Activated T-helper 1 cell treated with anti-CD3 and anti-CD28 coated beads, Interleukin-12 subunit alpha, Interleukin-12 subunit beta, Interleukin-2, Interleukin-4 antibody, amounts not matched to agents 30 ng/mL and 10 ng/mL and 1 ng/mL, durations not matched to agents 14 hours and 24 hours and 36 hours (primary cell): ENCODE measurements at places on chromosomes 11 and 22. TPM values are rescaled to one million over a fixed set of nuclear protein-coding genes. Genes with fewer than 3 reads are reported as not detected.

Gene SLC37A2
- total RNA-seq = 0.13 and 0.17 TPM in 2 replicates

Gene VPREB1
- not detected in 2 replicates for total RNA-seq

Gene LRP4
- 0.08 and 0.15 TPM in 2 replicates for total RNA-seq

Gene SCARF2
- 0.24 and 0.41 TPM in 2 replicates for total RNA-seq

Gene OR8D4
- total RNA-seq = not detected in 2 replicates

Gene POU2F3
- total RNA-seq = 0.36 TPM in 1 of 2 replicates, not detected in the other

Gene MYEOV
- 0.93 and 1.9 TPM in 2 replicates for total RNA-seq

Gene MB
- 5.3 and 5.7 TPM in 2 replicates for total RNA-seq

Gene OLFML1
- total RNA-seq = not detected in 2 replicates

GRCh38 chr22:35150183-35151107, 84.5 kb downstream of the ISX start:
- DNase-seq = peak; percentile 35

- DNase-seq = no peak
Measured at GRCh38 chr11:69939551-69940245, 120.5 kb upstream of the FGF3 start.

DNA sequence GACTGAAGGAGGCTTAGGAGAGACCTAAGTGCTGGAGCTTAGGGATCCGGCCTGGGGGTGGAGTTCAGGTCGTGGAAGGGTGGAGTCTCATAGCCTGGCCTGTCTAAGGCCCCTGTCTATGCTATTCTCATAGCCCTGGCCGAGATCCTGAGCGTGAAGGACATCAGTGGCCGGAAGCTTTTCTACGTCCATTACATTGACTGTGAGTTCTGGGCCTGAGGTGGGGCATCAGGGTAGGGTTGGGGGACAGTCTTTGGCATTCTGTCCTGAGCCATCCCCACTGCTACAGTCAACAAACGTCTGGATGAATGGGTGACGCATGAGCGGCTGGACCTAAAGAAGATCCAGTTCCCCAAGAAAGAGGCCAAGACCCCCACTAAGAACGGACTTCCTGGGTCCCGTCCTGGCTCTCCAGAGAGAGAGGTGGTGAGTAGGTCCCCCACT, 603 bp downstream of the KAT5 start:
- DNase-seq = no peak

GRCh38 chr11:65131417-65131776, 2.9 kb downstream of the SYVN1 start:
- DNase-seq = no peak

- DNase-seq = no peak
Measured at GRCh38 chr11:74989260-74989638, 516 bp downstream of the NEU3 start.

DNA sequence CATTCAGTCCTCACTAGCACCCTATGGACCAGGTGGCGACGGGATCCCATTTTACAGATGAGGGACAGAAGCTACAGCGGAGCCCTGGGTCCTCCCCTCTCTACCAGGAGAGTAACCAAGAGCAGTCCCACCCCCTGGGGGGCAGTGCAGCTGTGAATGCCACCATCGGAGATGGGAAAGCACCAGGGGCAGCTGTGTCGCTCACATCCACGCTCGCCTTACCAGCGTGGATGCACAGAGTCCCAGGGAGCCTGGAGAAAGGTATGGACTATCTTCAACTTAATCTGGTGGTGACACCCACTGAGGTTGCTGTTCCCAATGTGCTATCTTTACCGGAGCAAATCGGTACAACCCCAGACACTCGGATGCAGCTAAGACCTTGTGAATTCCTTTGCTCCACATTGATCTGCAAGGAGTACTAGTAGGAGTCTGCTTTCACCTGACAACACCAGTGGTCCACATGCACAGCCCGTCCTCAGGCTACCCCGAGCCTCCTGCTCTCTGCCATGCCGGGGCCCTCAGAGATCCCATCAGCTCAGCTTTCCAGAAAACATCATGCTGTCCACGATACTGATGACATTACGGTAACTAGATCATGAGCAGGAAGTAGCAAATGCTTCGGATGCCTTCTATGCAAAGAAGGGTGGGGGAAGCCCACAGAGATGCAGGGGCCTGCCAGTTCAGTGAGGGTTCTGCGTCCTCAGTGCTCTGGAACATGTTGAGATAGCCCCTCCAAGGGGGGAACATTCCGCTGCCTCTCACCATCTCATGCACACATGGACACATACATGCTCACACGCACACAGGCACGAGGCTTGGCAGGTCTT, 126.0 kb downstream of the CTTN start:
- DNase-seq = no peak

DNA sequence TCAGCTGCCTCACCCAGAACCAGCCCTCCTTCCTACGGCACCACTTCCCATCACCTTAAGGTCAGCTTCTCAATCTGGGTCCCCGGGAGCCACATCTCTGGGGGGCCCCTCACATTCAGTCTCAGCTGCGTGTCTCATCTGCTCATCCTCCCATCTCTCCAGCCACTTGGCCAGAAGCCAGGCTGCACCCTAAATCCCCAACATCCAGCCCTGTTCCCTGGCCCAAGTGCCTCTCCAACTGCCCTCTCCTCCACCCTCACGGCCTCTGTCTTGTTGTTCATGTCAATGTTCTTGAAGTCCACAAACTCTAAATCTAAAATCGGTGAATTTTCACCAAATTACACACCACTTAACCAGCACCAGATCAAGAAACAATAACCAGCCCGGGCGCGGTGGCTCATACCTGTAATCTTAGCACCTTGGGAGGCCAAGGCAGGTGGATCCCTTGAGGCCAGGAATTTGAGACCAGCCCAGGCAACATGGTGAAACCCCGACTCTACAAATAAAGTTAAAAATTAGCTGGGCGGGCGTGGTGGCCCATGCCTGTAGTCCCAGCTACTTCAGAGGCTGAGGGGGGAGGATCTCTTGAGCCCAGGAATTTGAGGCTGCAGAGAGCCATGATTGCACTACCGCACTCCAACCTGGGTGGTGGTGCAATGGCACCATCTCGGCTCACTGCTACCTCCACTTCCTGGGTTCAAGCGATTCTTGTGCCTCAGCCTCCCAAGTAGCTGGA, 33.7 kb downstream of the A4GALT start:
- no peak for DNase-seq

DNA sequence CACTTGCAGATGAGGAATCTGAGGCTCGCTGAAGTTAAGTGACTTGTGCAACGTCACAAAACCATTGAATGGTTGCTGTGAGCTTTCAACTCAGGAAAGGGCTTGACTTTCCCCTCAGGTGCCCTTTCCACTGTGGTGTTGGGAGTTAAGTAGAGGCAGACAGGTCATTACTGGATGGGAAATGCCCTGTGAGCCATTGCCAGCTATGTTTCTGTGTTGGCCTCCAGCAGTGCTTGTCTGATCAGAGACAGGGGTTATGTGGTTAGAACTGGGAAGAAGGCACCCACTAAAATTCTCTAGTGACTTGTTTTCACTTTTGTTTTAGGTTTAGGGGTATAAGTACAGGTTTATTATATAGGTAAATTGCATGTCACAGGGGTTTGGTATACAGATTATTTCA, 96.6 kb downstream of the FDX1 start:
- no peak for DNase-seq

- no peak for DNase-seq
Measured at GRCh38 chr11:119134389-119134978, 13.1 kb downstream of the HINFP start.

GRCh38 chr11:65309006-65309405, 5.7 kb upstream of the CDC42EP2 start:
- no peak for DNase-seq

GRCh38 chr11:87523276-87523675, 485.5 kb downstream of the TMEM135 start:
- DNase-seq = no peak

- DNase-seq = no peak
Measured at GRCh38 chr11:70608568-70609470, 210.5 kb downstream of the CTTN start.

- no peak for DNase-seq
Measured at GRCh38 chr11:30788849-30789248, 202.7 kb upstream of the MPPED2 start.

DNA sequence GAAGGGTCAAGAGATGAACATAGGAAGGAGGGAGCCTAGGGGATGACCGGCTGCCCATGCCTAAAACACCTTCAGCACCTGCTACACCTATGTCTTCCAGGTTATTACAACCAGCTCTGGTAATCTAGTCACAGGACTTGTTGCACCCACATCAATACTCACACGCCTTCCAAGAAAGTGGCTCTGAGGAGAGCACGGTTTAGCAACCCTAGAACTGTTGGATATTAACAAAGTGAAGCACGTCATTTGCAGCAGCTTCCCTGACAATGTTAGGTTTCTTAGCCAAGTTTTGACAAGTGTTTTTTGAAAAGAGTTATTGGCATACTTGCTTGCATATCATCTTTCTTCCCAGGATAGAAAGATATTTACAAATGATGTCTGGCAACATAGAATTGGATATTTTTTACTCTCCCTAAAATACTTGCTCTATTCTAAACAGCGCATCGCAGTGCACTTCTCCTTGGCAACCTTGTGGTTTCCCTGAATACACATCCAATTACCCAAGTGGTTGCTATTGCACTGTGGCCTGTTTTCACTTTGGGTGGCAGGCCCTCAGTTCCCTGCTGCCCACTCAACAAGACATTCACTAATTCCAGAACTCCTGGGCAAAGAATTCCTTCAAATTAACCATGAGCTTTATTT, 94.3 kb upstream of the ARHGAP42 start:
- no peak for DNase-seq

DNA sequence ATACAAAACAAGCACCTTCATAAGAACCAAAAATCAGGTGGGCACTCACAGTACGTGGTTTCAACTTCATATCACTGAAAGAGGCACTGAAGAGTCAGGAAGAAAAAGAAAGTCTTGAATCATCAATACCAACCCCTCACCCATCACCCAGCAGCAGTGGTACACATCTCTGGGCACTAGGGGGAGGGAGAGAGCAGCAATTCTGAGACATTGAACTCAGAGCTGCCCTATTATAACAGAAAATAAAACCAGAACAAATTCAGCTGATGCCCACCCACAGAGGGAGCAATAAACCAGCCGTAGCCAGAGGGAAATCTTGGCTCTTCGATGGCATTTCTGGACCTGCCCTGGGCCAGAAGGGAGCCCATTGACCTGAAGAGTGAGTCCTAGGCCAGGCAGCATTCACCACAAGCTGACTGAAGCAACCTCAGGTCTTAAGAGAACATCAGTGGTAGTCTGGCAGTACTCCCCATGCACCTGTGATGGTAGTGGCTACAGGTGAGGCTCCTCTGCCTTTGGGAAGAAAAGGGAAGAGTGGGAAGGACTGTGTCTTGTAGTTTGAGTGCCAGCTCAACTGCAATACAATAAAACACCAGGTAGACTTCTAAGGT, 42.2 kb upstream of the FAM181B start:
- peak; percentile 21 for DNase-seq

GRCh38 chr11:1819074-1819473, 15.7 kb upstream of the SYT8 start:
- no peak for DNase-seq

DNA sequence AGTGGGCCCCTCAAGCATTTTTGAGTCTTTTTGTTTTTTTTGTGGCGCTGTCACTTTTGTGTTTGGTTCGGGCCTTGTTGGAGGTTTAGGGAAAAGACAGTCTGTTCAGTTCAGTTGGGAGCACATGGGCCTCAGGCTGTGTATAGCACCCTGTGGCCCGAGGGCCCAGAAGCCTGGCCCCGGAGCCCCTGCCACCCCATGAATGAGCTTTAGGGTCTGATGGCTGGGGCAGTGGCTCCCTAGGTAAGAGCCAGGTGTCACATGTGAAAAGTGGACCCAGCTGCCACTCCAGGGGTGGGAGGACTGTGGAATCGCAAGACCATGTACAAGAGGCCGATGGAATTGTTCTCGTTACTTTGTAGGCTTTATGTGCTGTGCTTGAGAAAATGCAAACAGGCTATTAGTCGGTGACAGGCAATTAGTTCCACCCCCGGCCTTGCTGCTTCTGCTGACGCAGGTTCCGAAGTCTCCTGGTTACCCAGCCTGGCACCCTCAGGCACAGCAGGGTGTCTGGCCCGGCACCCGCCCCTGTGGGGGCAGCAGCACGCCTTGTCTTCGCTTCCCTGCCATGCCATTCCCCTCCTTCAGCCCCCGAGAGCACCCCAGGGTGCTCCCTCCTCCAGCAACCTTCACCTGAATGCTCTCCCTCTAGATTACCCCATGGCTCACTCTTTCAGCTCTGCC, 38.2 kb upstream of the PARVG start:
- DNase-seq = no peak
